M059J (cell line): ENCODE measurements at places on chromosomes 16 and 17. TPM values are rescaled to one million over a fixed set of nuclear protein-coding genes. Genes with fewer than 3 reads are reported as not detected.

Gene PGAP6
- total RNA-seq, result 54.9 and 71.2 TPM in 2 replicates

Gene KRTAP4-1
- not detected in 2 replicates for total RNA-seq

Gene NLK
- 17.8 and 19.5 TPM in 2 replicates for total RNA-seq

Gene CHST5
- not detected in 2 replicates for total RNA-seq

Gene HOXB8
- total RNA-seq, result 5.5 and 6.3 TPM in 2 replicates

DNA sequence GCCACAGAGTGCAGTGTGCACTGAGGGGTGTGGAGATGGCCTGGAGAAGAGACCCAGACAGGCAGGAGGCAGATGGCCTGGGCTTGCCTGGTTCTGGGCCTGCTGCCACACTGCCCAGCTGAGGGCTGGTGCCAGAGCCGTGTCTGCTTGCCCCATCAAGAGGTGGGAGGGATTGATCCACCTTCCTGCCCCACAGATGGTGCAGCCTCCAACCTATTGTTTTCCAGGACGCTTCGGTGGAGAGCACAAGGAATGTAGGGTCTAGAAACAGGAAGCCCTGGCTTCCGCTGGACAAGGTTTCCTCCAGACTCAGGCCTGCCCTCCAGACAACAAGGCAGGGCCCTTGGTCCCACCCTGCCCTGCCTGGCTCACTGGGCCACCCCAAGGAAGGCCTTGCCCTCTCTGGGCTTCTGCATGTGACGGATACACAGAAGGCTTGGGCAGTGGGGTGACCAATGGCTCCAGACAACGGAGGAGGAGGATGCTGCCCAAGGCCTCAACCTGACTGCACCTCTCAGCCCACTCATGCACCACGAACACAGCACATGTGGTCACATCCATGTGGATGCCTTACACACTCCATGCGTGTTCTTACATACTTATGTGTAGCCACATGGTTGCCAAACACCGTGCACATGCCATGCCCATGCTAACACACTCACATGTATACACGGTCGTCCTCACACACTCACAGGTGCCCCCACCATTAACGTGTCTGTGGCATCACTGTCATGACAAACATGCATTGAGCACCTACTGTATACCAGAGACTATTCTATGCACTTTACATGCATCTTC, 6.5 kb upstream of the CDH5 start:
- DNase-seq, result no peak

DNA sequence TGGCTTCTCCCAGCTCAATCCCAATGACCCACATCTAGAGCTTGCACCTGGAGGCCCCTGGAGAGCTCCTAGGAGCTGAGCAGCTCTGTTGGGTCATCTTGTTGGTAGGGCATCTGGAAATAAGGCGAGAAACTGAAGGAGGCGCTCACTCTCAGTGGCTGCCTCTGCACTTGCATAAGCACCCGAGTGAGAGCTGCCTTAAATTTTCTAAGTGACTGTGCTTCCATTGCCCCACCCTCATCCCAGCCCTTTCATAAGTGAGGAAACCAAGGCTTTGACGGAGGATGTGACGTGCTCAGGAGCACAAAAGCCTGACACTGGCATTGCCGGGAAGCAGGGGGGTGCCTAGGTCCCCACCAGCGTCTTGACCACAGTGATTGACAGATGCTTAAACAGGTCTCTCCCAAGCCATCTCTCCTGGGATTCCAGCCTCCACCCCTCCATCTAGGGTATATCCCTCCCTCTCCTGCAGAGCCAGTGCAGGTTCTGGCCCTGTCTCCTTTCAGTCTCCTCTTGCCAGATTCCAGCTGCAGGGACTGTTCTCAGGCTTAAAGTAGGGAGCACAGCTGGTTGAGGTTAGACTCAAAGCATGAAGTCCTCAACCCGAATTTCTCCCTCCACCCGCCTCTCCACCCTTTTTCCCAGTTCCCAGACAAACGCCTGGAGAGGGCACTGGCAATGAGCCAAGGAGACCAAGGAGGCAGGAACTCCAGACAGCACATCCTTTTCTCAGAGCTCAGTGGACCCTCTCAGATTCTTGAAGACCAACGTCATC, 113.7 kb downstream of the IRX5 start:
- no peak for DNase-seq

DNA sequence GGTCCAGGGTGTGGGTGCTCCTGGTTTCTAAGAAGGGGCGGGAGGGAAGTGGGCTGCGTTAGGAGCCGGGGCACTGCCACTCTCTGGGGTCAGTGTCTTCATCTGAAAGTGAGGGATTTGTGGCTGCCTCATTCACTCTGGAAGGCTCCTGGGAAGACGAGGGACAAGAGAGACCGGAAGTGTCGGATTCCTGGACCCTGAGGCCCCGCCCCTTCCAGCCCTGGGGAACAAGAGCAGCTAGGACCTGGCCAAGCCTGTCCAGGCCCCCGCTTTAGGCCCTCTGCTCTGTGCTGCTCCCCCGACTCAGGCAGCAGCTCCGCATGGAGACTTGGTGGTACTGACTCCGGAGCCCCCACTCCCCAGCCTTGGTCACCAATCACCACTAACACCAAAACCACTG, 6.5 kb downstream of the LGALS3BP start:
- no peak for DNase-seq

DNA sequence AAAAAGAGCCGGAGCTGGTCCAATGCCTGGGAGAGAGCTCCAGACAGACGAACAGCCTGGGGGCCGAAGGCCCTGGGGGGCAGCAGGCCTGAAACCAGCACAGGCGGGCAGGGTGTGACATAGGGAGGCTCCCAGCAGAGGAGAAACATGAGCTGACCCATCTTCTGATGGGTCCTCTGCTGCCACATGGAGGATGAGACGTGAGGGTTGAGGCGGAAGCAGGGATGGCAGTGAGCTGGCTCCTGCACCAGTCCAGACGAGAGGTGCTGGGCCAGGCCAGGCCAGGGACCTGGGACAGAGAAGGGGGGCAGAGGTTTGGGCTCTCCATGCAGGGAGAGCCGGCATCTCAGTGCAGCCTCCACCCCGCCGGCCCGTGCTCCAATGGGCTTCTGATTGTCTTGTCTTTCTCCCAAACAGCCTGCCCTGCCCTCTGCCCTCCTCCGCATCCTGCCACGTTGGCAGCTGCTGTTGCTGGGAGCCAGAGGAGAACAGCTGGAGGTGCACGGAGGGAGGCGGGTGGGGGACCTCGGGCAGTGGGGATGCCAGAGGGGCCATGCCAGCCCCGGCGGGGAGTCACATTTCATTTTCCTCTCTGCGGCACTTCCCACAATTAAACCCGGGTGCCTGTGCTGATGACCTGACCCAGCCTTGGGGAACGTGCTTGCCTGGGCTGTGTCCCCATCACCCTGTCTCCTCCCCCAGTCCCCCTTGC, 139.1 kb upstream of the GSE1 start:
- no peak for DNase-seq

GRCh38 chr16:27945233-27945973, 118.1 kb downstream of the GSG1L start:
- DNase-seq, result no peak

DNA sequence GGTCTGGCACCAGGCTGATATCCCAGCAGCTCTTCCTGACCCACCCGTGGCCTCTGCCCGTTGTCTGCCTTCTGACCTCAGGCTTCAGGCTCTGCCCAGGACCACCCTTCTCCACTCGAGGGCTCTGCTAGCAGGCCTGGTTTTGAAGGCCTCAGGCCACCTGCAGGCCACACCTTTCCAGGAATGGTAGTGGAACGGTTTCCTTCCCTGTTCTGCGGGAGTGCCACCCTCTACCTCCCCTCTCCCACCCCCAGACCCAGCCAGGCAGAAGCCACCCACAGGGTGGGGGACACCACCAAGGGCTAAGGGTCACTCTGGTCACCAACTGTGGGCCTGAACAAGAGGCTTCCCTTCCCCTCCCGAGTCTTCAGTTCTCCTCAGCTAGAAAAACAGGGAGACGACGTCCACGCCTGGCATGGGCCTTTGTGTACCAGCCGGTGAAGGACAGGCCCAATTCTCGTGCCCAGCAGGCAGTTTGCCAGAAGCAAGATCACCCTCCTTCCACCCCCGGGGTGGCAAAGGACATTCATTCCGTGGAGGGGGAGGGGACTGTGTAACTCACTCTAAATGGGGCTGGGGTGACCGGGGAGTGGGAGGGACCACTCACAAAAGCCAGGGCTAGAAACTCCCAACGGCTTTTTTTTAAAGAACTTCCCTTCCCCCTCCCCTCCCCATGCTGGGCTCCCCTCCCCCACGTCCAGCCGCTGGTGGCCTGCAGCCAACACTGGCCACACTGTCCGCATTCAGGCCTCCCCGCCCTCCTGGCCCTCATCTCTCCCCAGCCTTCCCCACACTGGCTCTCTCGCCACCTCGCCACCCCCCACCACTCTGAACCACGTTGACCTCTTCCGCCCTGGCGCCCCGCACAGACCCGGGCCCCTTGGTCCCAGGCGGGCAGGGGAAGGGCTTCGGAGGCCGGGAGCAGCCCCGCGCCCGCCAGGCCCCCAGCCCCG, 7.7 kb downstream of the CBX4 start:
- DNase-seq, result no peak

- peak; percentile 4 for DNase-seq
These were observed 1.1 kb downstream of the NDEL1 start for GRCh38 chr17:8436844-8437171.

- peak; percentile 74 for DNase-seq
These were observed at the start of gene MPG for GRCh38 chr16:77807-78443. TSS of gene MPG (plus strand) at chr16:78225. CDS start at chr16:78310, 85 bp downstream.
